MCF 10A (cell line): ENCODE measurements at places on chromosomes 4 and X.
A peak's percentile ranks its signal among the peaks of the same experiment; 100 is the strongest.

- DNase-seq = no peak
Measured at GRCh38 chr4:95627709-95628108, 78.9 kb upstream of the UNC5C start.

DNA sequence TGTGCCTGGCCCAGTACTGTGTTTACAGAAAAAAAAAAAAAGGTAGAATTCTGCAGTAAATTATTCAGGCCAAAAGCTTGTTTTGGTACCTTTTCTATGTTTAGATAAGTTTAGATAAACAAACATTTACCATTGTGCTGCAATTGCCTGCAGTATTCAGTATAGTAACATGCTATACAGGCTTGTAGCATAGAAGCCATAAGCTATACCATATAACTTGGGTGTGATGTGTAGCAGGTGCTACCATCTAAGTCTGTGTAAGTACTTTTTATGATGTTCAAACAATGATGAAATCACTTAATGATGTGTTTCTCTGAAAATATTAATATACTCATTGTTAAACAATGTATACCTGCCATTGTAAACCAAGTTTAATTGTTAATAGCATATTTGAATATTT, 241.6 kb upstream of the HS3ST1 start:
- no peak for DNase-seq

- DNase-seq = no peak
Measured at GRCh38 chr4:7207628-7208231, 15.4 kb downstream of the SORCS2 start.

DNA sequence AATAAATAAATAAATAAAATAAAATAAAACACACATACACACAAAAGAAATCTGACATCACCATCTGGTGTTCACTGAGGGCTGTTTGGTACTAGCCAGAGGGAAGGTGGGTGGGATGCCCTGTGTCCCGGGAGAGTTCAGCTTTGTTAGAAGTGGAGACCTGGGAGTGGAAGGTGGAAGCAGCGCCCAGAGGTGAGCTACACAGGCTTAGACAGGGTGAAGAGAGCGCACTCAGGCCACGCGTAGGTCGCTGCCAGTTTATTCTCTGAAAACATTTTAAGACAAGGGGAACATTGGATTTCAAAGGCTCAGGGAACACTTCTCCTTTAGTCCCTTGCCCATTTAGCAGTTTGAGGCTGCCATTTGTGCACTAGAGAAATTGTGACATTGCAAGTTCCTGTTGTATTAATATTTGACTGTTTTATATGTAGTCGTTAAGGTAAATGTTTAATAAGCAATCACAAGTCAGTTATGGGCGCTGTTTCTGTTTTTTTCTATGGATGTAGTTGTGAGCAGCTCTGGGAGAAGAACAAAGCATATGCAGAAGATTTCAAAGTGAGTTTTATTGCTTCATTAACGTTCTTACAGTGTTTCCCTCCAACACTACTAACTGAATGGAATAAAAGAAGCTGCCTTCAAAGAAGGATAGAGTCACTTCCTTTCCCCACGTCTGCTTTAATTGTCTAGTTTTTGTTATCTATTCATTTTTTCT, 405.5 kb upstream of the NR3C2 start:
- no peak for DNase-seq

DNA sequence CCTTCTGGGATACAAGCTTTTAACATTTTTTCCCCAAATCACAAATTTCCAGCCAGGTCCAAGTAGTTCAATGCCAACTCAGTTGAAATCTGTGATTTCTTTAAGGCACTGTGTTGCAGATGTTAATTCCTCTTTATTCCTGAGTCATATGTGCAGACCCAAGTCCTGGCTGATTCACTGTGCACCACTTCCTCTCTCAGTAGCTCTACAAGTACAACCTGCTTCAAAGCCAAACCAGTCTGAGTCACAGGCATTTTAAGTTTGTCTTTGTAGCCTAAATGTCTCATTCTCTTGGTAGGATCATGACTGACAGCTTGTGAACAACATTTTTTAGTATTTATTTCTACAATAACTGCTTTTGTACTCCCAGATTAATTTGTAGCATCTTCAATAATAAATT, 165.6 kb upstream of the S100G start:
- peak; percentile 91 for DNase-seq

DNA sequence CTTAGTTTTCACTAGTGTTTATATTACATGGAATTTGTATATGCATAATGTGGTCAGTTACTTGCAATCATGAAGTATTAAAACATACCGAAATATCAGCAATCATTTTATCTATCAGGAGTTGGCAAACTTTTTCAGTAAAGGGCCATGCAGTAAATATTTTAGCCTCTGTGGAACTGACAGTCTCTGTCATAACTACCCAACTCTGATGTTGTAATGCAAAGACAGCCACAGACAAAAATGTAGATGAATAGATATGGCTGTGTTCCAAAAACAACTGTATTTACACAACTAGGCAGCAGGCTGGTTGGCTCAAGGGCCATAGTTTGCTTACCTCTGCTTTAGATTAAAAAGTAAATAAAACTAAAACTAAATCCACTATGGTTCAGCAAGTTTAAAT, 200.2 kb downstream of the HS3ST1 start:
- peak; percentile 77 for DNase-seq

- peak; percentile 25 for DNase-seq
Measured at GRCh38 chr4:121256887-121257466, 92.9 kb upstream of the TNIP3 start.

DNA sequence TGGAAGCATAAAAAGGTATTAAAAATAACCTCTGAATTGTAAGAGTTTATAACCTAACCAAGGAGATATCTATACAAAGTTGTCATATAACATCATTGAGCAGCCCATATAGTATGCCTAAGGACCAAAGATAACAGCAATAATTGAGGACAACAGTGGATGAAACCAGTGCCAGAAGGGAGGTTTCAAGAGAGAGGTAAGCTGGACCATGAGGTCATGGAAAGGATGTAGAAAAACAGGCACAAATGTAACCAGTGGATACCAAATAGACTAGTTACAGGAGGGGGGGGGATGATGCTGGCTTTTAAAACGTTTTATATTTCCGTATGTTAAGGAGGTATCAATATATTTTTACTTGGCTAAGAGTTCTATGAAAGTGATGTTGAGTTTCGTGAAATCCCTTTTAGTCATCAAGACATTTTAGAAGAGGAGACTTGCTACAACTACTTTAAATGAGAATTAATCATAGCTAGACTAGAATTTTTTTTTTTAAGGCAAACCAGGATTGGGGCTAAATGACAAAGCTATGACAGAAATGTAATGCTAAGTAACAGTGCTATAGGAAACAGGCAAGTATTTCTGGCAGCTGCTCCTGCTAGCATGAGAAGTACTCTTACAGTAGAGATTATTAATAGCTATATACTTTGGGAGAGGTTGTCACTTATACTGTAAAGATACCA, 161.1 kb downstream of the FBXW7 start:
- no peak for DNase-seq

GRCh38 chr4:183360161-183360919, 38.1 kb upstream of the CLDN24 start:
- peak; percentile 32 for DNase-seq
